ENCODE measurements at places on chromosomes 13 and 19. TPM values are rescaled to one million over a fixed set of nuclear protein-coding genes. Genes with fewer than 3 reads are reported as not detected.

- H3K36me3 ChIP-seq: peaks cover 26% of the 10 kb centered on the region
- H3K27me3 ChIP-seq: no peaks in the 10 kb centered on the region
Observed at GRCh38 chr19:49573009-49573408, 7.3 kb downstream of the NOSIP start.

- no peak overlapping the region for H3K4me3 ChIP-seq
- no peak for DNase-seq
- no peak overlapping the region for H3K27ac ChIP-seq
- no peaks in the 10 kb centered on the region for H3K4me1 ChIP-seq
Observed at GRCh38 chr19:36090910-36091695, 19.8 kb upstream of the OVOL3 start.

GRCh38 chr19:50331221-50331993, 2.2 kb upstream of the KCNC3 start:
- peak overlapping the region; percentile 41 for H3K4me3 ChIP-seq
- H3K36me3 ChIP-seq: no peaks in the 10 kb centered on the region
- H3K4me1 ChIP-seq: peaks cover 9% of the 10 kb centered on the region
- peaks cover 20% of the 10 kb centered on the region for H3K27me3 ChIP-seq
- no peak overlapping the region for H3K27ac ChIP-seq

The KLK12 gene
- total RNA-seq: not detected

The WDR62 gene
- total RNA-seq: 40.4 TPM

DNA sequence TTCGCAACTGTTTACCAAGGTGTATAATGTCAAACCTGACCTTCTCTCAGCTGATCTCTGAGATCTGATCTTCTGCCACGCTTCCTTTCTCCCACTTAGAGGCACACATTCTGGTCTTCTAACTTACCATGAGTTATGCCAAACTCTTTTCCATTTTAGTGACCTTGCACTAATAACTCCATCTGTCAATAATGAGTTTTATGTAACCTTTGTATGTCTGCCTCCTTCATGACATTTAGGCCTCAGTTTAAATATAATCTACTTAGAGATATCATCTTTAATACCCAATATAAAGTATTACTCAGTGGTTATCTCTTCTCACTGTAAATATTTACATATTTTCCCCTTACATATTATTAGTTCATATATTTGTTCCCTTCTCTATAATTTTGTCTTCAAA, 827.5 kb upstream of the PCDH20 start:
- no peaks in the 10 kb centered on the region for H3K27me3 ChIP-seq
- no peak overlapping the region for H3K27ac ChIP-seq
- no peak overlapping the region for H3K4me3 ChIP-seq
- DNase-seq: no peak
- H3K36me3 ChIP-seq: no peaks in the 10 kb centered on the region

- peak overlapping the region; percentile 76 for H3K4me3 ChIP-seq
- DNase-seq: no peak
- peaks cover 13% of the 10 kb centered on the region for H3K4me1 ChIP-seq
- no peaks in the 10 kb centered on the region for H3K36me3 ChIP-seq
Observed at GRCh38 chr19:709965-710571, 1.3 kb downstream of the PALM start.

- H3K27me3 ChIP-seq: no peaks in the 10 kb centered on the region
- no peaks in the 10 kb centered on the region for H3K36me3 ChIP-seq
- DNase-seq: peak; percentile 78
- peak overlapping the region; percentile 73 for H3K4me3 ChIP-seq
- peak overlapping the region; percentile 95 for H3K27ac ChIP-seq
- H3K4me1 ChIP-seq: no peaks in the 10 kb centered on the region
Observed at GRCh38 chr19:23075031-23075733, 41.6 kb upstream of the ZNF730 start.

DNA sequence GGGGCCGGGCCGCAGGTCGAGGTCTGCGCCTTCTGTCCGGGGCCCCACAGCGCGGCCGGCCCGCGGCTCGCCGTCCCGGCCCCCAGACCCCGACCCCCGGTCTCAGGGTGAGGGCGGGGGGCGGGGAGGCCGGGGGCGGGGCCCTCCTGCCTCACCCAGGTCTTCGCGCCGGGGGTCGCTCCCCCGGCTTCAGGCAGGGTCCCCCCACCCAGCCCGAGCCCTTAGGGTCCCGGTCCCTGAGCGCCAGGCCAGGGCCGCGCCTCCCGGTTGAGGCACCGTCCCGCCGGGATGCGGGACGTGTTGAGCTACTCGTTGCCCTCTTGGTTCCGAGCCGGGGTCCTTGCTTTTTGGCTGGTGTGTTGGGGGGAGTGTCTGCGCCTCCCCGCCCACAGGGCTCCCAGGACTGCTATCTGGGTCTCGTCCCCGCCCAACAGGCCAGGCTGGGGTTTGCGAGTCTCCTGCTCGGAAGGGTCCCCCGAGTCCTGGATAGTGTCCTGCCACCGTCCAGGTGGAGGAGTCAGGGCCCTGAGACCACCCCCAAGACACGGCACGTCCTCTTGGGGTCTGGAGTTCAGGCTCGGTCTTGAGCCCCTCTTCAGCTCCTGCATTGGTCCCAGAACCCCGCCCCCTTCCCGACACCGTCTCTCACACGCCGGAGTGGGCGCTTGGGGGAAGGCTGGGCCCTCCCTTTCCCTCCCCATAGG, 452 bp downstream of the PIAS4 start:
- H3K4me3 ChIP-seq: peak overlapping the region; percentile 66
- peak overlapping the region; percentile 80 for H3K27ac ChIP-seq
- peak; percentile 47 for DNase-seq
- peaks cover 7% of the 10 kb centered on the region for H3K36me3 ChIP-seq
- H3K27me3 ChIP-seq: no peaks in the 10 kb centered on the region

GRCh38 chr13:74227476-74228158, 93.4 kb upstream of the KLF12 start:
- no peak overlapping the region for H3K4me3 ChIP-seq
- H3K27ac ChIP-seq: no peak overlapping the region
- H3K36me3 ChIP-seq: no peaks in the 10 kb centered on the region
- no peaks in the 10 kb centered on the region for H3K4me1 ChIP-seq
- no peaks in the 10 kb centered on the region for H3K27me3 ChIP-seq

The DNAAF3 gene
- total RNA-seq: 4.2 TPM

- peaks cover 31% of the 10 kb centered on the region for H3K4me1 ChIP-seq
- H3K27me3 ChIP-seq: no peaks in the 10 kb centered on the region
- H3K4me3 ChIP-seq: no peak overlapping the region
- no peak for DNase-seq
Observed at GRCh38 chr13:98504029-98504351, 72.9 kb downstream of the STK24 start.

DNA sequence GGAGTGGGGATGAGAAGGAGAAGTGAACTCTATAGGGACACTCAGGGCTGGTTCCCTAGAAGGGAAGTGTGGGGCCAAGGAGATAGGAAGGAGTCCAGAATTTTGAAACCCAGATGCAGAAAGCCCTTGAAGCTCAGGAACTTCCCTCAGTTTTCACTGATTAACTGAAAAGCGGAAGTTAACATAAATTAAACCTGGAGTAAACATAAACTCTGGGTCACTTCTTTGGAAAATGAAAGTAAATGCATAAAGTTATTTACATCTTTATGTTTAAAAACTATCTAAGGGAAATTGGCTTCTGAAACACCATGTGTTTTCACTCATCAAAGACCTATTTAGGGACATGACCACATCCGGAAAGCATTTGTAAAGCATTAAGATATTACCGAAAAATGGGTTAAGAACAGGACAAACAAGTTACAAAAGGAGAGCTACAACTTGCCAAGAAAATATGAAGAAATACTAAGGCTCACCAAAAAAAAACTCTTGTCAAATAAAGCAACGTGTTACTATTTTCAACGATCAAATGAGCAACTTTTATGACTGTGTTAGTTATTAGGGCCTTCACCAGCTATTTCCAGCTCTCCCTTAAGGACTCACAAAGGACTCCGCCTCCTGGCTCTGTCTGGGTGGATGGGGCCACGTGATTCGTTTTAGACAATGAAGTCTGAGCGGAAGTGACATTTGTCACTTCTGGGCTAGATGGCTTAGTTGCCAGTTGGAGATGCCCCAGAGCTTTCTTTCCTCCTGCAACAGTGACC, 439.1 kb upstream of the ZNF507 start:
- DNase-seq: peak; percentile 11
- no peaks in the 10 kb centered on the region for H3K36me3 ChIP-seq
- H3K27me3 ChIP-seq: no peaks in the 10 kb centered on the region
- H3K4me3 ChIP-seq: no peak overlapping the region
- H3K4me1 ChIP-seq: no peaks in the 10 kb centered on the region
- no peak overlapping the region for H3K27ac ChIP-seq

GRCh38 chr19:8000298-8001038, 5.0 kb downstream of the ELAVL1 start:
- H3K4me3 ChIP-seq: no peak overlapping the region
- H3K27me3 ChIP-seq: no peaks in the 10 kb centered on the region
- no peak overlapping the region for H3K27ac ChIP-seq
- H3K4me1 ChIP-seq: peaks cover 19% of the 10 kb centered on the region
- H3K36me3 ChIP-seq: no peaks in the 10 kb centered on the region
- no peak for DNase-seq

DNA sequence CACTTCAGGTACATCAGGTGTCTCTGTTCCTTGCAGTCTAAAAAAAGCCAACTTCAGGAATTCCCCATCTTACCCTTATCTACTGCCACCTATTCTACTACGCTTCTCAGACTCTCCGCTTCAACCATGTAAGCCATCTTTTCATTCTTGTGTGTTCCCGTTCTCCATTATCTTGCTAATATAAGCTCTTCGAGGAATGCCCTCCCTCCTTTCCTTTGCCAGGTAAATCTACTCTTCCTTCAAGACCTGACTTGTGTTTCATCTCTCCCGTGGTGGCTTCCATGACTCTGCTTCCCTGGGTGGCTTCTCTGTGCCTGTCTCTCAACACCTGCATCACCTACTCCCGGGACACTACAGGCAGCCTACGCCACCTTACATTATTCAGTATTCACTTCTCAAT, 42.3 kb upstream of the MEDAG start:
- no peaks in the 10 kb centered on the region for H3K36me3 ChIP-seq
- no peaks in the 10 kb centered on the region for H3K27me3 ChIP-seq
- H3K4me3 ChIP-seq: no peak overlapping the region

- no peaks in the 10 kb centered on the region for H3K27me3 ChIP-seq
- H3K4me1 ChIP-seq: peaks cover 7% of the 10 kb centered on the region
- peak overlapping the region; percentile 35 for H3K27ac ChIP-seq
- peak; percentile 90 for DNase-seq
- H3K4me3 ChIP-seq: peak overlapping the region; percentile 57
Observed at GRCh38 chr19:46426506-46427162, 2.1 kb downstream of the PNMA8C start.

DNA sequence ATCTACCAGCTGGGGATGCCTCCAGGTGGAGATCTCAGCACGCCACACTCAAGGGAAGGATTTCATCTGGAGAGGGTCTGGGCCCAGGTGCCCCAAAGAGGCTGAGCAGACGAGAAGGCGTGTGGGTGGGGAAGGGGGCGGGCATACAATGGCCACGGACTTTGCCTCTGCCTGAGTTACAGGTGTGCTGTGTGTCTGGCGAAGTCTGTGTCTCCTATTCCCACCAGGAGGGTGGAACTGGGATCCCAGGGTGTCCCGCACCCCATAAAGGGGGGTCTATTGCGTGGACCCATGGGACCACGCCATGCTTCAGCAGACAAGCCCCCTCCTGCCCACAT, 3.6 kb downstream of the TLE2 start:
- H3K27ac ChIP-seq: no peak overlapping the region
- H3K36me3 ChIP-seq: no peaks in the 10 kb centered on the region
- H3K27me3 ChIP-seq: peaks cover 6% of the 10 kb centered on the region
- no peak for DNase-seq
- H3K4me1 ChIP-seq: peaks cover 6% of the 10 kb centered on the region

DNA sequence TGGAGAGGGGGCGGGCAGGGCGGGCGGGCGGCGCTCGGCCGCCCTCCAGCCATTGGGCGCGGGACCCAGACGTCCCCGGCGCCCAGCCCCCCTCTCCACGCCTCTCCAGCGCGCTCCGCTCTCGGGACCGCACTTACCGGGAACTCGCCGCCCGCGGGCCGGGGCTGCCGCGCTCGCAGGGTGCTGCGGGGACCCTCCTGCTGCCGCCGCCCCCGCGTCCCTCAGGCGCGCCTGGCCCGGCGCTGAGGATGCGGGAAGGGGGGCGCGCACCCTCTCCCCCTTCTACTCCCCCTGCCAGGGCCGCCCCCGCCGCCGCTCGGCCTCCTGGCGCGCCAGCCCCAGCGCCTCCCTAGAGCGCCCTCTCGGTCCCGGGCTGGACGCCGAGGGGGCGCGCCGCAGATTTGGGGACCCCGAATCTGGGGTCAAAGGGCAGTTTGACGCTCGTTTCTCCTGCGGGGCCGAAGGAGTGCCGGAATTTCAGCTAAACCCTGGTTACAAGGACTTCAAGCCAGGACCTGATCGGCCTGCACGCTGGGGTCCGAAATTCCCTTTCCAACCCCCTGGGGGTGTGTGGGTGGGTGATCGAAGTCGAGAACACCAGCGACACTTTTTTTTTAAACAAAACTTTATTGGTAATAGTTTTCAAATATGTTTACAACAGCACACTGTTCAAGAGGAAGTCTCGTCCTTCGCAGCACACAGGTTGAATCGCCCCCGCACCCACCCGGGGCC, 696 bp upstream of the SAMD1 start:
- H3K27me3 ChIP-seq: no peaks in the 10 kb centered on the region
- H3K4me1 ChIP-seq: no peaks in the 10 kb centered on the region
- H3K27ac ChIP-seq: peak overlapping the region; percentile 90
- peak; percentile 80 for DNase-seq
- peak overlapping the region; percentile 84 for H3K4me3 ChIP-seq
- H3K36me3 ChIP-seq: peaks cover 12% of the 10 kb centered on the region

DNA sequence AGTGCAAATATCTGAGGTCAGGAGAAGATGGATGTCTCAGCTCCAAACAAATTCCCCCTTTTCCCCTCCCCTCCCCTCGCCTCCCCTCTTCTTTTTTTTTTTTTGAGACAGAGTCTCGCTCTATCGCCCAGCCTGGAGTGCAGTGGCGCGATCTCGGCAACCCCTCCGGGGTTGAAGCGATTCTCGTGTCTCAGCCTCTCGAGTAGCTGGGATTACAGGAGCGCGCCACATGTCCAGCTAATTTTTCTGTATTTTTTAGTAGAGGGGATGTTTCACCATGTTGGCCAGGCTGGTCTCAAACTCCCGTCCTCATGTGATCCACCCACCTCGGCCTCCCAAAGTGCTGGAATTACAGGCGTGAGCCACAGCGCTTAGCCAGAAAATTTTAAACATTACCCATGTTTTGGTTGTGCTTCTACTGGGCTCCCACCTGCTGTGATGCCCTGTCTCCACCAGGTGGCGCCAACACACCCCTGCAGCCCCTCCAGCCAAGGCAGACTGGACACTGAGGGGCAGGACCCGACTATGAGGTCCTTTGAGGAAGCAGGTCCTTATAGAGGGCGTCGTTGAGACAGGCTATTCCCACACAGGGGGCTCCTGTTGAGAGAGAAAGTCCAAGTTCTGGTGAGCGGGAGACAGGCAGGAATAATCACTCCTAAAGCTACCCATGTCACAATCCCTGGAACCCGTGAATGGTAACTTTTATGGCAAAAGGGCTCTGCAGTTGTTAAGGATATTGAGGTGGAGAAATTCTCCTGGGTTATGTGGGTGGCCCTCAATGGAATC, 6.3 kb downstream of the ERICH4 start:
- peaks cover 6% of the 10 kb centered on the region for H3K4me1 ChIP-seq
- peak; percentile 75 for DNase-seq
- H3K36me3 ChIP-seq: no peaks in the 10 kb centered on the region
- no peaks in the 10 kb centered on the region for H3K27me3 ChIP-seq

The RYR1 gene
- total RNA-seq: 0.28 TPM

Data from A673 (cell line).